Aorta (tissue), 5 donors: ENCODE measurements at places on chromosomes 5 and 9. TPM values are rescaled to one million over a fixed set of nuclear protein-coding genes. Genes with fewer than 3 reads are reported as not detected.

The PHF19 gene
- total RNA-seq = 40.1 TPM

The NTNG2 gene
- total RNA-seq = 5.3 TPM

The ANKRD18A gene
- total RNA-seq = 0.06 TPM

The FOXD4L4 gene
- total RNA-seq = 0.36 TPM

The ZDHHC11 gene
- 26.0 TPM for total RNA-seq

The ADCY2 gene
- 9.3 TPM for total RNA-seq

DNA sequence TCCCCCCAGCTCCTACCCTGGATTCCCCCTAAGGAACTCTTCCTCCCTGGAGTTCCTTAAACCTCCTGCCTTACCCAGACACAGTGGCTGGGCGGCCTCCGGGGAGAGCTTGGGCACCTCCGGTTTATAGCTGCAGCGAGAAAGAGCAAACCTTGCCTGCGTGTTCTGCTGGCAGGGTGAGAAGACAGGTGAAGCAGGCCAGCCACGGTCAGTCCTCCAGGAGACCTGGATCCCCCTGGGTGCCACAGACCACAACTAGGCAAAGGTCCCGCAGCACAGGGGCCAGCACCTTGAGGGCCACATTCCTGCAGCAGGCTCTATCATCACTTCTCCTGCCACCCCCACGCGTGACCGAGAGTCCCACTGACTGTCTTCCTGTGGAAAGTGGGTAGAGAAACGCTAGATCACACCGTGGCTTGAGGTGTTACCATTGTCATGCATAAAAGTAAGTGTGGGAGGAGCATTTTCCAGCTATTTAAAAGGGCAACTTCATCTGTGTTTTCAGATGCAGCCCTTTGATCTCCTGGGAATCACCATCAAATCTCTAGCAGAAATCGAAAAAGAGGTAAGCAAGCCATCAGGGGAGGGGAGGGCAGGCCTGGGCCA, 130.2 kb upstream of the LMX1B start:
- no peaks in the 10 kb centered on the region for H3K4me1 ChIP-seq
- no peaks in the 10 kb centered on the region for H3K27me3 ChIP-seq
- no peaks in the 10 kb centered on the region for H3K36me3 ChIP-seq
- no peak overlapping the region for H3K4me3 ChIP-seq
- no peak overlapping the region for H3K27ac ChIP-seq
- DNase-seq = no peak

GRCh38 chr5:122719991-122720746, 54.7 kb upstream of the SNX2 start:
- H3K27me3 ChIP-seq = no peaks in the 10 kb centered on the region
- DNase-seq = no peak
- no peaks in the 10 kb centered on the region for H3K4me1 ChIP-seq
- H3K27ac ChIP-seq = no peak overlapping the region
- no peak overlapping the region for H3K4me3 ChIP-seq

DNA sequence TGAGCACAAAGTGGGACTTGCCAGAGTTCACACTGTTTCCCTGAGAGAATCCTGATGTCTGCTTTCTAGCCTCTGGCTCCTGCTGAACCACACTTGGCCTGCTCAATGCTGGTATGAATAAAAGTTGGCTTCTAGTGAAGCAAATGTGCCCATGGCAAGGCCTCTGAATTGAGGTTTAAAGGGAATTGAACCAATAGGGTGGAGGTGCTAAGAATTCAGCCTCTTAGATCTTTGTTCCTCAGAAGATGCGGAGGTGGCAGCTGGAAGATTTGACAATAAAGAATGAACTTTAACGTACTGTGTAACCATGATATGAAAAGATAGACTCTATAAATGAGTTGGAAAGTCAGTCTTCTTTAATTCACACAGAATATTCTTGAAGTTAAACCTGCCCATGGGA, 57.2 kb downstream of the RASGRF2 start:
- no peaks in the 10 kb centered on the region for H3K36me3 ChIP-seq
- H3K4me3 ChIP-seq = no peak overlapping the region
- no peak for DNase-seq
- H3K4me1 ChIP-seq = no peaks in the 10 kb centered on the region
- H3K27ac ChIP-seq = no peak overlapping the region

GRCh38 chr9:110821064-110821463, 152.5 kb downstream of the MUSK start:
- H3K27me3 ChIP-seq = no peaks in the 10 kb centered on the region
- DNase-seq = no peak
- H3K4me3 ChIP-seq = no peak overlapping the region

GRCh38 chr5:167665841-167666375, 625.5 kb upstream of the WWC1 start:
- no peaks in the 10 kb centered on the region for H3K36me3 ChIP-seq
- H3K27ac ChIP-seq = no peak overlapping the region
- no peaks in the 10 kb centered on the region for H3K4me1 ChIP-seq
- H3K4me3 ChIP-seq = no peak overlapping the region

GRCh38 chr5:156361436-156362109, 34.6 kb downstream of the SGCD start:
- DNase-seq = no peak
- H3K36me3 ChIP-seq = peaks cover 1% of the 10 kb centered on the region
- H3K4me3 ChIP-seq = no peak overlapping the region
- H3K4me1 ChIP-seq = no peaks in the 10 kb centered on the region
- no peaks in the 10 kb centered on the region for H3K27me3 ChIP-seq

GRCh38 chr5:37722236-37723161, 117.3 kb downstream of the GDNF start:
- no peaks in the 10 kb centered on the region for H3K4me1 ChIP-seq
- H3K27ac ChIP-seq = no peak overlapping the region
- H3K36me3 ChIP-seq = no peaks in the 10 kb centered on the region
- no peak for DNase-seq
- no peaks in the 10 kb centered on the region for H3K27me3 ChIP-seq

DNA sequence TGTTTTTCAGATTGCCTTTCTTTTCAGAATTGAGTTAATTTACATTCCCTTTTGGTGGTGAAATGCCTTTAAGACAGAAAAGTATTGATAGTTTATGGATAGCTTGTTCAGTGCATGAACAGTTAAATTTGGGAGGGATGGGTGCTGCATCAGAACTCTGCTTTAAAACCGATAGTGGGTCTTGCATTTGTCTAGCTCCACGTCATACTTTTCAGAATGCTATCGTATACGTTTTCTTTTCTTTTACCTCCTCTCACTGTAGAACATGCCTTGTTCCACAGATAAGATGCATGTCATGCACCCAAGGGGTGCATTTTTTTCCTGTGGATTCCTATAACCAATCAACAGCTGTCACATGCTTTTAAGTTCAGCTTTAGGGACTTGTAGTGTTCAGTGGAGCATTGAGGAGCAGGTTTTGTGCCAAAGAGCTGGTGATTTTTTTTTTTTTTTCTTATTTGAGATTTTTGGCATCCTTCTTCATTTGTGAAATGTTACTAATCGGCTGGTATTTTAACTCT, 2.3 kb downstream of the SLC44A1 start:
- no peaks in the 10 kb centered on the region for H3K27me3 ChIP-seq
- no peak overlapping the region for H3K4me3 ChIP-seq
- no peak overlapping the region for H3K27ac ChIP-seq
- H3K4me1 ChIP-seq = peaks cover 3% of the 10 kb centered on the region

DNA sequence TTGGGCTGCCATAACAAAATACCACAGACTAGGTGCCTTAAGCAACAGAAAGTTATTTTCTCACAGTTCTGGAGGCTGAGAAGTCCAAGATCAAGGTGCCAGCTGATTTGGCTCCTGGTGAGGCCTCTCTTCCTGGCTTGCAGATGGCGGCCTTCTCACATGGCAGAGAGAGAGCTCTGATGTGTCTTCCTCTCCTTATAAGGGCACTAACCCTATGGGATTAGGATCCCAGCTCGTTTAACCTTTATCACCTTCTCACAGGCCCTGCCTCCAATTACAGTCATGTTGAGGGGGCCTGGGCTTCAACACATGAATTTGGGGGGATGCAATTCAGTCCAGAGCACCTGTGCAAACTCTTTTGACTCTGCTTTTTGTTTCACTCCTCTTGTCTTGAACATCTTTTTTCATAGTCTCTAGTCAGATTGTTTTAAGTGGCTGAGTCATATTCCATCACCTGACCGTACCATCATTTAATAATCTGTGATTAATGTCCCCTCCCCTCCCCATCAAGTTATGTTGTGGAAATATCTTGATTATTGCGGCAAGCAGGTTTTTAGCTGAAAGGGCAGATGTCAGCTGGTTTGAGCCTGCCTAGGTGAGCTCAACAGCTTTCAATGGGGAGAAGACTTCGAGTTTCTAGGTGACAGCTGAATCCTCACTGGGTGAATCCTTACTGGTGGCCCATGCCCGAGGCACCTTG, 61.8 kb downstream of the NDFIP1 start:
- no peaks in the 10 kb centered on the region for H3K27me3 ChIP-seq
- H3K36me3 ChIP-seq = no peaks in the 10 kb centered on the region
- no peaks in the 10 kb centered on the region for H3K4me1 ChIP-seq

- H3K4me1 ChIP-seq = peaks cover 6% of the 10 kb centered on the region
- DNase-seq = peak; percentile 69
Measured at GRCh38 chr5:123116058-123116457, 27.0 kb downstream of the PRDM6 start.

DNA sequence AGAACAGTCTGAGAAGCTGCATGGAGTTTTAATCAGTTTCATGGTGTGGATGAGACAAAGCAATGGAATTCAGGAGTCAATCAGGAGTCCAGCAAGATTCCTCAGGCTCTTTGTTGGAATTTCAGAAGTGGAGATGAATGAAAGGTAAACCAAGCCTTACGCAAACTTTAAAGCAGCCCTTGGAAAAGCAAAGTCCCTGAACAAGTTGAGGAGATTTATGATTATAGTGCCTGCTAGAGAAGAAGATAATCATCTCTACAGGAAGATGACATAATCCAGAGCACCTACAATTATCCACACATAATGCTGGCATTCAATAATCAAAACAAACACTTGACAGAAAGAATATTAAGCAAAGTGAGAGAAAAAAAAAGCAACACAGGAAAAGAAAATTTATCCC, 1380.1 kb upstream of the NUDT12 start:
- H3K27ac ChIP-seq = no peak overlapping the region
- H3K4me3 ChIP-seq = no peak overlapping the region
- DNase-seq = no peak
- no peaks in the 10 kb centered on the region for H3K27me3 ChIP-seq
- no peaks in the 10 kb centered on the region for H3K36me3 ChIP-seq
- no peaks in the 10 kb centered on the region for H3K4me1 ChIP-seq

DNA sequence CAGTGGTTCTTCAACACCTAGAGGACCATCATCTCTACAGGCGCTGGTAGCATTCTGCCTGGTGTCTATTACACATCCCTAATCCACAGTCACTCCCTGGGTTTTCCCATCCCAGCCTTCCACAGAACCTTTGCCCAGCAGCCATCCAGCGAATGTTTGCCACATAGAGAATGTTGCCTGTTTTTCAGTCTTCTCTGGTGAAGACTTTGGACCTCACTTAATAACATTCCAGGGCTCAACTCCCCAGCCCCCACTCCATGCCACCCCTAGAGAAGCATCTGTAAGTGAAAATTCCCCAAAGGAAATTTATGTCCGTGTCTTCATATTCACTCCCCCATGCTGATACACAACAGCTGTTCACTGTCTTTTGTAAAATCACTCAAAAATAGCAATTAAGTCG, 249.6 kb downstream of the AOPEP start:
- no peak overlapping the region for H3K4me3 ChIP-seq
- H3K27me3 ChIP-seq = no peaks in the 10 kb centered on the region
- no peak for DNase-seq
- H3K27ac ChIP-seq = no peak overlapping the region

- H3K4me3 ChIP-seq = no peak overlapping the region
- H3K27ac ChIP-seq = no peak overlapping the region
Measured at GRCh38 chr5:101686536-101687157, 609.4 kb downstream of the SLCO4C1 start.

DNA sequence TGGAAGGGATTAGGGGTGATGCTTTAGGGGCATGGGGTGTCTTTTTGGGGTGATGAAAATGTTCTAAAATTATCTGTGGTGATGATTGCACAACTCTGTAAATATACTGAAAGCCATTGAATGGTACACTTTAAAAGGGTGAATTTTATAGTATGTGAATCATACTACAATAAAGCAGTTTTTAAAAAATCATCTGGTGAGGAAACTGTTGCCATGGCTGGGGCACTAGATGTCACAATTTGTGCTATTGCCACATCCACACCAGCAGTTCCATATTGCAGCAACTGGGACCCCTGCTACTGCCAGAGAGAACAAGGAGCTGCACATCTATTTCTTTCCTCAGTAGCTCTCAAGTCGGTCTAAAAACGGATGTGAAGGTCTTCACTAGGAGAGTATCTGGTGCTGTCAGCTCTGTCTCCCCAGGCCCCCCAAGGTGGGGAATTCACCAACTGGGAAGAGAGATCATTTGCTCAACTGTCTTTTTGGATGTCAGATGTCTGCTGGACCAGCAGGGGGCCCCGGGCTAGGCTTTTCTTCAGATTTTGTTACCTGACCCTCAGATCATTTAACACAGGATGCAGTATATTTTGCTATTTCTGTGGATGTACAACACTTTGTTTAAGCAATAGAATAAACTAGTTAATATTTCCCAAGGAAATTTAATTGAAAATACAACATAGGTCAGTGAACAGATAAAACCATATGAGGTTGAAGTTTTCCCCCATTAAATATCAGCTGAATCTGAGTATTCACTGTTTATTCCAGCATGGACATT, 13.2 kb downstream of the CMYA5 start:
- H3K4me1 ChIP-seq = no peaks in the 10 kb centered on the region
- no peak overlapping the region for H3K27ac ChIP-seq
- DNase-seq = no peak
- no peaks in the 10 kb centered on the region for H3K27me3 ChIP-seq
- no peaks in the 10 kb centered on the region for H3K36me3 ChIP-seq

- no peaks in the 10 kb centered on the region for H3K27me3 ChIP-seq
- DNase-seq = no peak
- no peak overlapping the region for H3K27ac ChIP-seq
- no peaks in the 10 kb centered on the region for H3K4me1 ChIP-seq
- H3K4me3 ChIP-seq = peak overlapping the region; percentile 43
Measured at GRCh38 chr5:57171816-57172465, 1.9 kb upstream of the GPBP1 start.

DNA sequence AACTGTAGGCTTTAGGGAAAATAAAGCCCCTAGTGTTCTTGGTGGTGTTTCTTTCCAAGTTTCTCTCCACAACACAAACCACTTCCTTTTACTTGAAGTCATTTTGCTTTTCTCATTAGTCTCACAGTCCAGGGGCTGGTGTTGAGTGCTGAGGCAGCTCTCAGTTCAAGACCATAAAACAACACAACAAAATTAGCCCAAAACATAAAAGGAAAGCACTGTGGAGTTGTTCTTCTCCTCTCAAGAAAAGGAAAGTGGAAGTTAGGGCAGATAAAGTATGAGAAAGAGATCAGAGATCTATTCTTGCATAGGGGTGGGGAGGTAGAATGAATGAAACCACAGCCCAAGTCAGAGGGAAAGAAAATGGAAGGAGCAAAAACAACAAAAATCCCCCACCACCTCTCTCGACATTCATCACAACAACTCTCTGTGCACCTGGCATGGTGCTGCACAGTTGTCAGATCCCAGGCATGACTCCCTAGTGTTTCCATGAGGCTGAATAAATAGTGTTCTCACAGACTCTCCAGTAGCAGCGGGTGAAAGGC, 569.9 kb downstream of the RAB3C start:
- no peak for DNase-seq
- no peak overlapping the region for H3K27ac ChIP-seq
- no peak overlapping the region for H3K4me3 ChIP-seq
- no peaks in the 10 kb centered on the region for H3K27me3 ChIP-seq
